Peyer's patch (tissue), 4 donors: ENCODE measurements at places on chromosomes 6 and 20.
A peak's percentile ranks its signal among the peaks of the same experiment; 100 is the strongest.

DNA sequence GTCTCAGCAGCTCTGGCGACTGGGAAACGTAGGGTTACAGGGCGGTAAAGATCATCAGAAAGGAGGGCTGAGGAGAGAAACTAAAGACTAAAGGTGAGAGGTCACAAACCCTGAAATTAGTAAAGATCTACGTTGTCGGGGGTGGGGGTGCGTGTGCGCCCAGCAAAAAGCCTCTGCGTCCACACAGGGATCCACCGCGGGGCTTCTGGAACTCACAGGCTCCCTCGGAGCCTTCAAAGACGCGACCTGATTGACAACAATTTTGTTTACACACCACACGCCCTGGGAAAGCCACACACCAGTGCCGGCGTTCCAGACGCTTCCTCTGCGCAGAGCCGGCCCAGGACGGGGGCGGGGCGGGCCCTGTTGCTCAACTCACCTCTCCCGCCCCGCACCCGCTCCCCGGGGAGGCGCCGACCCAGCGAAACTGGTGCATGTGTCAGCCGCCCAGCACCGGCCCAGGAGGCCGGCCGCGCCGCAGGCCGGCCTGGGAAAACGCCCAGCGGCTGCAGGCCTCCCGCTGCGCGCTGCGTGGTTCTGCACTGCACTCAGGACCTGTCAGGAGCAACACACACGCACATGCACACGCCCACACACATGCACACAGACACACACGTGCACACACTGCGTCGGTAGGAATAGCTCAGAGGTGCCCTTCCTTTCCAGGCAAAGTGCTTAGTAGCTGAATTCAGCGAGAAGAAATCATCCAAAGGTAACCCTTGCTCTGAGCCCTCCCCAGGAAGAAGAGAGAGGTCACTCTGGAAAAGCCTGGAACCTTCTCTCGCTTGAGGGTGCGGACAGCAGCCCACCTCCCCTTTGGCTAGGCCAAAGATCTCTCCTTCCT is 57.2 kb upstream of the ARID1B start:
- peak overlapping the region; percentile 38 for H3K4me3 ChIP-seq
- H3K36me3 ChIP-seq, result no peaks in the 10 kb centered on the region
- peak; percentile 98 for DNase-seq
- H3K27me3 ChIP-seq, result no peaks in the 10 kb centered on the region
- peaks cover 38% of the 10 kb centered on the region for H3K4me1 ChIP-seq

DNA sequence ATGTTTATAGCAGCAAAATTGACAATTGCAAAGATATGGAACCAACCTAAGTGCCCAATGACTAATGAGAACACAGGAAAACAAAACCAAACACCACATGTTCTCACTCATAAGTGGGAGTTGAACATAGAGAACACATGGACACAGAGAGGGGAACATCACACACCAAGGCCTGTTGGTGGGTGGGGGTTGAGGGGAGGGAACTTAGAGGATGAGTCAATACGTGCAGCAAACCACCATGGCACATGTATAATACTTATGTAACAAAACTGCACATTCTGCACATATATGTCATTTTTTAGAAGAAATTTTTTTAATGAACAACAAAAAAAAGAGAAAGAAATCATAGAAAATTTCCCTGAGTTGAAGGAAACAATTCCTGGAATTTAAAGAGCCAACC is 3.9 kb downstream of the EPM2A start:
- no peaks in the 10 kb centered on the region for H3K36me3 ChIP-seq
- no peak for DNase-seq
- no peak overlapping the region for H3K27ac ChIP-seq

DNA sequence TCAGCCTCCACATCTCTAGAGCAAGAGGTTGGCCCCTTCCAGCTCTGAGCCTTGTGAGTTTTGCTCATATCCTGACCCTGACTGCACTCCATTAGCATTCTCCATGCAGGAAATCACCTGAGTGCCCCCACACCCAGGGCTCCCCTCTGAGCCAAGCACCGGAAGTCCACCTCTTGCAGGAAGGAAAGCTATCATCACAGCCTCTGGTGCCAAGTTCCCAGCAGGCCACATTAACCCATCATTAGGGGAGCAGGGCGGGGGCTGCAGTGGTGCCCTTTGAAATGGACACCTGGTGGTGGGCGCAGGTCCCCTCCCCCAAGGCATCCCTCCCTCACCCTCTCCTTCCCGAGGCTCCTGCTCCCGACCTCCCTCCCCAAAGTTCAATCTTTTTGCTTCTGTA is 16.1 kb downstream of the GRM4 start:
- H3K27ac ChIP-seq, result no peak overlapping the region
- no peaks in the 10 kb centered on the region for H3K36me3 ChIP-seq
- no peak for DNase-seq
- H3K4me3 ChIP-seq, result no peak overlapping the region
- H3K27me3 ChIP-seq, result no peaks in the 10 kb centered on the region

GRCh38 chr6:156557251-156557910 is 219.8 kb upstream of the ARID1B start:
- H3K27me3 ChIP-seq, result no peaks in the 10 kb centered on the region
- H3K27ac ChIP-seq, result no peak overlapping the region
- no peak for DNase-seq

GRCh38 chr6:119476554-119476953 is 127.0 kb upstream of the MAN1A1 start:
- H3K36me3 ChIP-seq, result no peaks in the 10 kb centered on the region
- H3K4me1 ChIP-seq, result no peaks in the 10 kb centered on the region
- H3K27me3 ChIP-seq, result no peaks in the 10 kb centered on the region

DNA sequence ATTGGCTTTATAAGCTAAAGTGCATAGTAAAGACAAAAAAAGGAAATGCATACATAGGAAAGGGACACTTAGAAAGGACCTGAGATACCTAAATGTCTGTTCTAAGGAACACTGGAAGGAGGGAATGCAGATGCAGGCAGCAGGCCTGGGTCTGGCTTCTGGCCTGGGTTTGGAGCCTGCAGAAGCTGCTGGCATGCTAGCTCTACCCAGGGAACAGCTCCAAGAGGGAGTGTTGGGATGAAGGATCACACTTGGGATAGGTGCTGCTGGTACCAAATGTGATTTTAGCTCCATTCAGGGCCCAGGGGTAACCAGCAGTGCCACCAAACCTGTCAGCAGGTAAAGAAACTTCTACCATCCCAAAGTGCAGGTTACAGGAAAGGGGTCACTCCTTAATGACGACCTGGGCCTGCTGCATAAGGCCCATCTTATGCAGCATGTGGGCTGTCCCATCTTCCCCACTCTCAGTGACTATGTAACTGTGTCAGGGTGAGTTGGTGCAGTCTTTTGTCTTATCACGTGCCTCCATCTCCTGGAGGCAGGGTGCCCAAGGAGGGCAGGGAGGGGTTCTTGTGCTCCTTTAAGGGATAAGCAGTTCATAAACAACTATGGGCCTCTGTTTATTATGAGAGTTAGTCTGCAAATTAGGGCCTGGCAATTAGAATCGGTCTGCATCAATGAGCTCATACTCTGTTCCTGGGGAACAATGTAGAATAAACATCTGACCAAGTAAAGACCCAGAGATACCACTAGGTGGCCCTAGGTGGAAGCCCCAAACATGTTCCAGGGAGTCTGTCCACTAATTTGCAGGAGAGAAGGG is 26.9 kb downstream of the DDX27 start:
- no peak overlapping the region for H3K4me3 ChIP-seq
- H3K27me3 ChIP-seq, result no peaks in the 10 kb centered on the region
- H3K4me1 ChIP-seq, result no peaks in the 10 kb centered on the region
- no peak for DNase-seq

- H3K4me1 ChIP-seq, result no peaks in the 10 kb centered on the region
- no peaks in the 10 kb centered on the region for H3K27me3 ChIP-seq
- no peak overlapping the region for H3K27ac ChIP-seq
- H3K36me3 ChIP-seq, result no peaks in the 10 kb centered on the region
Measured at GRCh38 chr6:152598901-152599537, 38.1 kb downstream of the SYNE1 start.

DNA sequence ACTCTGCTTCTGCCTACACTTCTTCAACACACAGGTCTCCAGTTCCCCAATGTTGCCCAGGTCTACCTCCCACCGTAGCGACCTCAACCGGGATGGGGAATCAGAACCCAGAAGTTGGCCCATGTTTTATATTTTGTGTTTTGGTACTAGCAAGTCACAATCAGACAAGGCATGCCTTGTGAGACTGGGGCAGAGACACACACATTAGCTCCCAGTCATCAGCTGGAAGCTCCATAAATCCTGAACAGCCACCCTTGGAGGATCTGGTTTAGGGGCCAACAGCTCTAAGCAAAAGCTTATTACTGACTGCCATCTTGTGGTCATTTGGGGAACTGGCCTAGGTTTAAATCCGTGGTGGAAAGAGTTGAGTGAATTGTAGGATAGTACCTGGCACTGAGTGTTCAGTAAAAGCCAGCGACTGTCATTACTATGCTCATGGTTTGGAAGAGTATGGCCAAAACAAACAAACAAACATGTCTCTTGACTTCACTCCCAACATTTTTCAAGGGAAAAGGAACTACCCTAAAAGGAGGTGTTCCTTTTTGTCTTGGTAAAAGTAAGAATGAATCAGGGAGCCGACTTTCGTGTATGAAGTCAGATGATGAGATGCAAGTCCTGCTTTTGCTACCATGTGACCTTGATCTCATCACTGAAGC is 40.5 kb downstream of the PIM1 start:
- no peaks in the 10 kb centered on the region for H3K27me3 ChIP-seq
- H3K36me3 ChIP-seq, result no peaks in the 10 kb centered on the region
- DNase-seq, result peak; percentile 74
- peak overlapping the region; percentile 27 for H3K27ac ChIP-seq
- H3K4me3 ChIP-seq, result no peak overlapping the region
- H3K4me1 ChIP-seq, result no peaks in the 10 kb centered on the region

DNA sequence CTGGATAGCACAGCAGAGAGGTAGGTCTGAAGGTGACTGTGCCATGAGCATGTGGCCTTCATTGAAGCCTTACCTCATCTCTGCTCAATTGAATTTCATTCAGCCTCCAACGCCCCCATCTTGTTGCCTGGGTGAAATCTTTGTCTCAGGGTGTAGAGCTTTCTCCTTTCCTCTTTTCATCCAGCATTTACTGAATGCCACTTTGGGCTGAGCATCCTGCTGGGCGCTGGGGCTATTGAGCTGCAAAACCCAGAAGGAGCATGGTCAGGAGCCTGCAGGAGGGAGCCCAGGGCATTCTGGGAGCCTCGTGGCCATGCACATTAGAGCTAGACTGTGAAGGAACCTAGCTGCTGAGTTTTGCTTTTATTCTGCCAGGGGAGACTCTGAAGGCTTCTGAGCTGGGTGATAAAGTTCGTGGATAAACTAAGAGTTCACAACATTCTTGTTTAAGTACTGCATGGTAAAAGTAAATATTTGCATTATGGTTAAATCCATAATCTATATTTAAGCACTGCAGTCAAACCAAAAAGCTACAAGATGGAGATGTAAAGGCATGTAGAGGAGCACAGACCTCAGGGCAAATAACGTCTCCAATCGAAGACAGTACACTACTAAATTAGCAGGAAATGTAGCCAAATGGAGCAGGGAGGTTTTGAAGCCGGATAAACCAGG is 13.2 kb upstream of the ASXL1 start:
- H3K36me3 ChIP-seq, result no peaks in the 10 kb centered on the region
- H3K27ac ChIP-seq, result no peak overlapping the region
- H3K4me1 ChIP-seq, result no peaks in the 10 kb centered on the region
- no peak for DNase-seq
- no peaks in the 10 kb centered on the region for H3K27me3 ChIP-seq
- no peak overlapping the region for H3K4me3 ChIP-seq

- no peaks in the 10 kb centered on the region for H3K36me3 ChIP-seq
- H3K4me3 ChIP-seq, result no peak overlapping the region
- H3K4me1 ChIP-seq, result no peaks in the 10 kb centered on the region
- H3K27me3 ChIP-seq, result no peaks in the 10 kb centered on the region
- DNase-seq, result no peak
- no peak overlapping the region for H3K27ac ChIP-seq
Measured at GRCh38 chr6:9647599-9647998, 767.3 kb downstream of the TFAP2A start.

- no peaks in the 10 kb centered on the region for H3K27me3 ChIP-seq
- H3K4me1 ChIP-seq, result no peaks in the 10 kb centered on the region
- no peak overlapping the region for H3K27ac ChIP-seq
- no peaks in the 10 kb centered on the region for H3K36me3 ChIP-seq
Measured at GRCh38 chr6:135014353-135014832, 40.2 kb downstream of the HBS1L start.

DNA sequence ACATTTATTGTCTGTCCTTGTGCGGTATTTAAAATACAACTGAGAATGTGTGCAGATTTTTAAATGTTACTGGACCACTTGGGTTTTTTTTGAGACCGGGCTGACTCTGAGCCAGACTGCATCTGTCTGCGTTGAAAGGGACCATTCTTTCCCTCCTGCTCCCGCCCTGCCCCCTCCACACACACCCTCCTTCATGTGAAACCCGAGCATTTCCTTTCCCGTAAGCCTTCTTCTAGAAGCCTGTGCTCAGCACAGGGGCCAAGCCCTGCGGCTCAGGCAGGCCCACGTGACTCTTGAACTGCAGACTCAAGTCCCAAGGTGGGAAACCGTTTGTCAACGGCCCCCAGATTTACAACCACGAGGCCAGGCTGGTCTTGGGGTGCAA is 82.7 kb upstream of the FOXC1 start:
- no peaks in the 10 kb centered on the region for H3K27me3 ChIP-seq
- no peak overlapping the region for H3K4me3 ChIP-seq
- H3K27ac ChIP-seq, result peak overlapping the region; percentile 26
- peaks cover 8% of the 10 kb centered on the region for H3K4me1 ChIP-seq

- no peak overlapping the region for H3K4me3 ChIP-seq
- no peaks in the 10 kb centered on the region for H3K36me3 ChIP-seq
- no peak for DNase-seq
- no peaks in the 10 kb centered on the region for H3K27me3 ChIP-seq
- H3K4me1 ChIP-seq, result no peaks in the 10 kb centered on the region
- H3K27ac ChIP-seq, result no peak overlapping the region
Measured at GRCh38 chr6:144162977-144163376, 12.7 kb downstream of the STX11 start.

DNA sequence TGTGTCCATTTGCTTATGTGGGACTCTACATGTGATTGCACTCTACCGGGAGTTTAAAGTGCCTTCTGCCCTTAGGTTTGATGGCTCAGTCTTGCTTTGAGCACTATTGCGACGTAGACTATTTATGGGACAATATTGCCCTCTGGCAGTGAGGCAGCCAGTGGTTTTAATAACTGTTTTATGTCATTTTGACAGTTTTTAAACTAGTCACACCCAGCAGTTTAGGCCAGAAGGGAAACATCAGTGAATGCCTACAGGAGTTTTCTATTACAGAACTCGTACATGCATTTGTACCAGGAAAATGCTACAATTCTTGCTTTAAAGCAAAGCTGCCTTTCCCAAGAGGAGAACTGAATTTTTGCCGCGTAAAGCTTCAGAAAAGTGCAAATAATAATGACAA is 813.7 kb downstream of the KIF16B start:
- H3K27me3 ChIP-seq, result no peaks in the 10 kb centered on the region
- no peak for DNase-seq
- H3K4me1 ChIP-seq, result no peaks in the 10 kb centered on the region
- H3K36me3 ChIP-seq, result no peaks in the 10 kb centered on the region
- no peak overlapping the region for H3K4me3 ChIP-seq
- no peak overlapping the region for H3K27ac ChIP-seq
